ENCODE measurements at places on chromosomes 16 and 17.

GRCh38 chr17:81870981-81871386, at the start of gene ARHGDIA:
Gene ARHGDIA (minus strand): TSS chr17:81871337. CDS start chr17:81869930, 1,407 bp downstream.
- no peak for DNase-seq

- no peak for DNase-seq
Measured at GRCh38 chr17:17641621-17642409, 39.4 kb upstream of the RAI1 start.

- no peak for DNase-seq
Measured at GRCh38 chr17:56995766-56996165, 17.8 kb downstream of the SCPEP1 start.

- DNase-seq = peak; percentile 78
Measured at GRCh38 chr16:89113661-89114060, 20.0 kb downstream of the ACSF3 start.

- DNase-seq = no peak
Measured at GRCh38 chr17:7254511-7254910, 2.5 kb downstream of the ELP5 start.

GRCh38 chr17:32289471-32290070, 23.9 kb downstream of the RHBDL3 start:
- no peak for DNase-seq

DNA sequence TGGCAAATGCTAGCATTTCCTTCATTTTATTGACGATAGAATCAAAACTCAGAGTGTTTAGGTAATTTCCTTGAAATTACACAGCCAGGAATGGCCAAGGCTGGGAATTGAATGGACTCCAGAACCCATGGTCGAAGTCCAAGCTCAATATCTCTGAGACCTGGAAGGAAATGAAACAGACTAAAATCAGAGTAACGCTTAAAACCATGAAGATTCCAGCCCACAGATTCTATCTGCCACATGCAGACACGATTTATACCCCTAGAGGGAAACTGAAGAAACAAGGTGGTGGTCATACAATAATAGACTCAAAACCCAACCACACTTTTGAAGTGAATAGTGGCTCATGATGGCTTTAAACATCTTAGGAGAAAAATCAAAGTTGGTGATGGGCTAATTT, 95.6 kb downstream of the PRKCA start:
- no peak for DNase-seq

DNA sequence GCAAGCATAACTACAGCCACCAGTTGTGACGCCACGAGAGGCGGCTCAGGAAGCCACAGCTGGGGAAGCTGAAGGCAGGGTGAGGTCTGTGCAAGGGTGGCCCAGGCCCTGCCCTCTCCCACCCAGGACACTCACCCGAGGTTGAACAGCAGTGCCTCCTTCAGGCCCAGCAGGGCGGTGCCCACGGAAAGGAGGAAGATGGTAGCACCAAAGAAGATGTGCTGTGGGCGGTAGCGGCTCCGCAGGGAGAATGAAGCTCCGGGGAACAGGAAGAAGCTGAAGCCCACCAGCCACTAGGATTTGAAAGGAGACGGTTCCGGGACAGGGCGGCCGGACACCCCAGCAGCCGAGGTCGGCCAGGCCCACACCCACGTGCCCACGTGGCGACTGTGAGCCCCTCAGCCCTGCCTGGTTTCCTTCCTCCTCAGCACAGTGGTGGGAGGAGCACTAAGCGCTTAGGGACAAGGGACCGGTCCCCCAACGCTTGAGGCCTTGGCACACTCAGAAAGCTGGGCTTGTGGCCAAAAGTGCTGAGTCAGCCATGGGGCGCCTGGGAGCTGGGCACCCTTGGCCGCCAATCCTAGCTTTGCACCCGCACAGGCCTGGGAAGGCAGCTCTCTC, 11.0 kb downstream of the CYB561 start:
- DNase-seq = no peak

- no peak for DNase-seq
Measured at GRCh38 chr16:30562021-30562420, 3.8 kb upstream of the ZNF764 start.

GRCh38 chr16:66984892-66985311, 3.5 kb upstream of the CES4A start:
- no peak for DNase-seq
